ENCODE measurements at places on chromosomes 13 and 19.

DNA sequence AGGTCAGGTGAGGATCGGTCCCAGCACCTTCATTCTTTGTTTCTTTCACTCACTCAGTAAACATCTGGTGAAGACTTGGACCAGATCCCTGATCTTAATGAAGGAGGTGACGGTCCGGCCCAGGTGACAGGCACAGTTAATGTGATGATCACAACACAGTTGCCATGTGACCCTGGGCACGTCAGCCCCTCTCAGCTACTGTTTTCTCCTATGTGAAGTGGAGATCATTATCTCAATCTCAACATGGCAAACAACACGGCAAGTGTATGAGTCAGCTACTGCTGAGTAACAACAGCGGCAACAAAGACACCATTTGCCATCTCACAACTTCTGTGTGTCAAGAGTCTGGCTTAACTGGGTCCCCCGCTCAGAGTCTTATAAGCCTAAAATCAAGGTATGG is 74.6 kb downstream of the GNG7 start:
- DNase-seq = no peak

DNA sequence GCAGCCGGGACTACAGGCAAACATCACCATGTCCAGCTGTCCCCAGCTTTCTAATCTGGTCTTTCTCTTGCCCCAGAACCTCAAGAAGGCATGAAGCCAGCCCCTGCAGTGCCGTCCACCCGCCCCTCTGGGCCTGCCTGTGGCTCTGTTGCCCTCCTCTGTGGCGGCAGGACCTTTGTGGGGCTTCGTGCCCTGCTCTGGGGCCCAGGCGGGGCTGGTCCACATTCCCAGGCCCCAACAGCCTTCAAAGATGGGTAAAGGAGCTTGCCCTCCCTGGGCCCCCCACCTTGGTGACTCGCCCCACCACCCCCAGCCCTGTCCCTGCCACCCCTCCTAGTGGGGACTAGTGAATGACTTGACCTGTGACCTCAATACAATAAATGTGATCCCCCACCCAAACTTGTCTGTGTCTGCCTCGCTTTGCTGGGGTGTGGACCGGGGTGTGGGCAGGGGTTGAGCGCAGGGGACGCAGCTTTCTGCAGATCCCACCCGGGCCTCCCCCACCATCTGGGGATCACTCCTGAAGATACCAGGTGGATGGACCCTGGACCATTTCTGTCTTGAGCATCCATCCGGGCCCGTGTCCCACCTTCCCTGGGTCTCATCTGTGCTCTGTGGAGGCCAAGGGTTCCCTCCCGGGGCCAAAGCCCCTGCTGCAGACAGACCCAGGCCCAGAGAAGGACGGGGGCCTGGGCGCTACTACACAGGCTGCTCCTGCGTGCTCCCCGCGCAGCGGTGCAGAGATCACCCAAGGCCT is 15.3 kb downstream of the PRKCSH start:
- no peak for DNase-seq

- DNase-seq = no peak
Observed at GRCh38 chr19:1610579-1610978, 5.3 kb upstream of the UQCR11 start.

- no peak for DNase-seq
Observed at GRCh38 chr19:27806471-27807070, 1406.4 kb downstream of the UQCRFS1 start.

GRCh38 chr19:2726904-2727639 is 5.9 kb upstream of the DIRAS1 start:
- no peak for DNase-seq

DNA sequence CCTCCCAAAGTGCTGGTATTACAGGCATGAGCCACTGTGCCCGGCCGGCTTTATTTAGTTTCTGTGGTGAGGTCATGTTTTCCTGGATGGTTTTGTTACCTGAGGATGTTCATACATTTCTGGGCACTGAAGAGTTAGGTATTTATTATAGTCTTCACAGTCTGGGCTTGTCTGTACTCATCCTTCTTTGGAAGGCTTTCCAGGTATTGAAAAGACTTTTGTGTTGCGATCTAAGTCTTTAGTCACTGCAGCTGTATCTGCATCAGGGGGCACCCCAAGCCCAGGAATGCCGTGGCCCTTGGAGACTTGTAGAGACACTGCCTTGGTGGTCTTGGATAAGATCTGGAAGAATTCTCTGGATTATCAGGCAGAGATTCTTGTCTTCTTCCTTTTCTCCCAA is 12.8 kb downstream of the BLOC1S3 start:
- DNase-seq = no peak

GRCh38 chr13:35957996-35958395 is 173.2 kb downstream of the DCLK1 start:
- no peak for DNase-seq

GRCh38 chr13:50078231-50078894 is 63.1 kb downstream of the KCNRG start:
- no peak for DNase-seq

Measured in hypothalamus (tissue), 51 donors.